Astrocyte (in vitro differentiated cells and primary cell): ENCODE measurements at places on chromosomes 7 and 10.

GRCh38 chr7:8435590-8436545 is 2.5 kb downstream of the NXPH1 start:
- DNase-seq = no peak

DNA sequence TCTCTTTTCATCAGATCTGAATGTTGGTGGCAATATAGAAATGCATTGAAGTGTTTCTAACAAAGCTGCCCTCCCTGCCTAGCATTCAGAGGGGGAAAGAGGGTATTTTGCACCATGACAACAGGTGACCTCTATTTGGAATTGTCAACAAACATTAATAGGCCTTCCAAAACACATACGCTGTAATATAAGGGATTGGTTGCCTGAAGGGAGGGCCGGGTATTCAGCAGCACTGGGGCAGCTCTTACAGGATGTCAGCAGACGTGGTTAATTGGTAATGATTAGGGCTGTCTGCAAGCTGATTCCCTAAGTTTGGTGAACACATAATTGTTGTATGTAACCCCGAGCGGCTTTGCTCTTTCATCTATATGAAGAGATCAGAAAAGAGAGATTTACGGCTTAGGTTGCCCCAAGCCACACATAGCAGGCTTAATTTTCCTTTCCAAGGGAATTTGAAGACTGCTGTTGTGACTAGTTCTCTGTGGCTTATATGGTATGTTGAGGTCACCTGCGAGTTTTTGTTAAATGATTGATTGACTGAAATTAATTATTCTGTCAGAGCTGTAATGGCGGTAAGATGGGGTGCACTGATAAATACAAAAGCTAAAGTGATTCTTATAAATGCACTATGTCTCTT is 759.3 kb downstream of the LRMDA start:
- DNase-seq = peak; percentile 15

- DNase-seq = no peak
These were observed 77.6 kb upstream of the UNC5B start for GRCh38 chr10:71134732-71135211.

- no peak for DNase-seq
These were observed 76.4 kb upstream of the STK17A start for GRCh38 chr7:43506460-43506859.

GRCh38 chr10:34522546-34522945 is 292.6 kb downstream of the PARD3 start:
- DNase-seq = no peak

DNA sequence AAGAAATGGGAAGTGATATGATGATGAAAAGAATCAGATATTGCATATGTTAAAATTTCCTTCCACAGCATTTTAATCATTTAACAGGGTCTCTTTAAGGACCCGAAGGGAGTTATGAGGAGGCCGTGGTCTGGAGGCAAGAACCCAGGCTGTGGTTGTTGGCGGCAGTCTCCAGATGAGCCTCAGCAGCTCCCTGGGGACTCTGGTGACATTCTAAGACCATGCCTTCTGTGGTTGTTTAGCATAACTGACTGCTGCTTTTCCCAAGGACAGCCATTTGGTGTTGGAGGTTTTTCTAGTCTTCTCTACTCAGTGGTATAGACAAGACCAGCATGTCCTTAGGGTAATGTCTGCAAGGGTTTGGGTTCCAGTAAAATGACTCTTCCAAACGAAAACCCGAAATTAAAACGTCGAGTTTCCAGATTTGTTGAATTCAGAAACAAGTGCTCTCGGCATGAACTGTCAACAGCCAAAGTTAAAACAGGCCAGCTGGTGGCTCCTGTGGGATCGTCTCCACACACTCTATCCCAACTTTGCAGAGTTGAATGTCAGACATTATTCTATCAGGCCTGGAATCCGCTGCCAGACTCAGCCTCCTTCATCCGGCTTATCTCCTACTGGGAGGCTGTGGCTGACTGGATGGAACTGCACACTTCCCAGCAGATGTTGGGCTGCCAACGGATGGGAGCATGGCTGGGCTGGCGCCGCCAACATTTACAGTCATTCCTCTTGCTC is 183.1 kb downstream of the TAX1BP1 start:
- no peak for DNase-seq

DNA sequence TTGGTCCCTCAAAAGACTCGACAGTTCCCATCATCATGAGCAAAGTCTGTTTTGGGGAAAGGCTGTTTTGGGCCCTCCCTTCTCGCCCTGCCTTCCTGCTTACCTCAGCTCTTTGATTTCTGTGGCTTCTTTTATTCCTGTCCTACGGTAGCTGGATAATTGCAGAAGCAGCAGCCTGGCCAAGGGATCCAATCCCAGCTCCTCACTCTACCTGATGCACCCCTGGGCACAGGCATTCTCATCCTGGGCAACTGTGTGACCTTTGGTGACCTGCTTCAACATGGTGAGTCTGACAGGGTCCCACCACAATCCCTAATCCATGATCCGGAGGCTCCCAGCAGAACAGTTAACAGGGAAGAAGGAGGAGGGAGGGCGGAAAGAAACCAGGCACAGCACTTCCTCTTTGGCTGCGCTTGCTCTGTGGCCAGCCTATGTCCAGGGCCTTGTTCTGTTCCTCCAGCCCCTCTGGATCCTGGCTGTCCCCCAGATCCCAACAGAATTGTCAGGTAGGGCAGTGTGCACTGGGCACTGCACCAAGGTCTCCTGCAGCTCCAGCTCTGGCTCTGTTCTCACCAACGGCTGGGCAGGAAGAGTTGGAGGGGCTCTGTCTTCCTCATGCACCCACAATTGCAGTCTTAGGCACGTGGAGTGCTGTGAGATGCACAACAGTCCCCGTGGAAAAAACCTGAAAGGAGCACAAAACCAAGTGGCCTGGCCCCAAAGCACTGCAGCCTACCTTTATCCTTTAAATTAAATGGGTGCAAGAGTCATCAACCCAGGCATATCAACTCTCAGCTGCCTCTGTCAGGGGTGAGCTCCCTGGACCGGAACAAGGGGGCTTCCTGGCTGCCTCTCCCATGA is 144.4 kb downstream of the PTPN20 start:
- DNase-seq = no peak

GRCh38 chr10:13536674-13537366 is 8.0 kb upstream of the BEND7 start:
- DNase-seq = peak; percentile 18

- no peak for DNase-seq
These were observed 91.0 kb upstream of the PDCD4 start for GRCh38 chr10:110780704-110781103.

GRCh38 chr7:6436385-6436685 is 11.4 kb downstream of the DAGLB start:
- DNase-seq = no peak

DNA sequence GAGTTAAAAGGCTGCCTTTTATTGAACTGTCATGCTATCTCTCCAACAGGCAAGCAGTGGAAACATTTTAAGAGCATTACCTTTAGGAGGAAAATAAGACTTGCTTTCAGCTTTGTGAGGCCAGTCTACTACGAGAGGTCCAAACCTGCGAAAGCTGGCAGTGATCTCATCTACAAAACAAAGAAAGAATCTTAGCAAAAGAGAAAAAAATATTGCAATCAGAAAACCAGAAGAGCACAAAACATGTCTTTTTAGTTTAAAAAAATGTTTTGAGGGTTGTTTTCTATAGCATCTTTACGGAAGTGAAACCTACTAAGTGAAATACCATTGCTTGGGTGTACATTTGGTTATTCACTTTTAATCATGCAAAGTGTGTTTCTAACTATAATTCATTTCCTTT is 147.9 kb downstream of the CPEB3 start:
- no peak for DNase-seq

GRCh38 chr10:123150986-123151736 is 3.0 kb upstream of the BUB3 start:
- DNase-seq = no peak

DNA sequence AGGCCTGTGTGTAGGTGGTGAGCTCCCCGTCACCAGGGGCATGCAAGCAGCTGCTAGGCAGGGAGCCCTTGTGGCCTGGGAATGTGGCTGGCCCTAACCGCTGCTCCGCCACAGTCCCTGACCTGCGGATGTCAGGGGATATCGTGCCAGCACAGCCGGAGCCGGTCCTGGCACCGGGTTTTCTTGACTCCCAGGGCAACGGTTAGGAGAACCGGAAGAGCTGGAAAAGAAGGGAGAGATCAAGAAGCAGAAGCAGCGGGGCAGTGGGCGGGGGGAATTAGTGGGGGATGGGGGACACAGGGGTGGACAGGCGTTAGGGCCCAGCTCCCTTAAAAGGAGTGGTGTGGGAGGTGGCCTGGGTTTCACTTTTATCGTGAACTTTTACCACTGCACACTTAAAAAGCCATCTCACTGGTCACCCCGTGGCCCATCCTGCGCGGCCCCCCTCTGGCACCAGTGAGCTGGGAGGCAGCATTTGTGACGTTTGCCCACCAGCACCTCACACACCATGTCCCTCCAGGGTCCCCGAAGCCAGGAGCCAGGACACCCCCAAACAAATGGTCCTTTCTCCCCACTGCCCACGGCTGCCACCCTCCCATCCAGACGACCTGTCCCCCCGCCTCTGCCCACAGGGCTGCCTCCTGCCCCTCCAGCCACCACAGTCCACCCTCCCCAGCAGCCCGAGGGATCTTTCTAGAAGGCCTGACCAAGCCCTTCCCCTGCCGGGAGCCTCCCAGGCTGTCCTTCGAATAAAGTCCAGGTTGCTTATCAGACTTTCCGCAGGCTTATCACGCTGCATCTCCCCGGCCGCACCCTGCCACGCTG is 1.8 kb upstream of the MICALL2 start:
- DNase-seq = peak; percentile 32

DNA sequence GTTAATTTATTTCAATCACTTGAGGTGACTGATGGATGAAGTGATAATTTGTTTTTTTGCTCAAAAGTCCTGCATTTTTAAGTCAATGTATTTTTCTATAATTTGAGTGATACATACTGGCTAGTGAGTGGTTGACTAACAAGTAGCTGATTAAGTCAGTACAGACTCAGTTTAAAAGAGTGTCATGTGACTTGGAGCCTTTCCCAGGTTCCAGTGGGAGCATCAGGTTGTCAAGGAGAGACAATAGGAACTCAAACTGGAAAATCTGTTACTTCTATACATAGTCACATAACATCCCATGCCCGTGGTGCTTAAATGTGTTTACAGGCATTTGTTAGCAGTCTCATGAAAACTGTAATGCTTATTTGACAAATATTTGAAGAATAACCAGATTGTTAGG is 154.7 kb downstream of the ANK3 start:
- peak; percentile 65 for DNase-seq

DNA sequence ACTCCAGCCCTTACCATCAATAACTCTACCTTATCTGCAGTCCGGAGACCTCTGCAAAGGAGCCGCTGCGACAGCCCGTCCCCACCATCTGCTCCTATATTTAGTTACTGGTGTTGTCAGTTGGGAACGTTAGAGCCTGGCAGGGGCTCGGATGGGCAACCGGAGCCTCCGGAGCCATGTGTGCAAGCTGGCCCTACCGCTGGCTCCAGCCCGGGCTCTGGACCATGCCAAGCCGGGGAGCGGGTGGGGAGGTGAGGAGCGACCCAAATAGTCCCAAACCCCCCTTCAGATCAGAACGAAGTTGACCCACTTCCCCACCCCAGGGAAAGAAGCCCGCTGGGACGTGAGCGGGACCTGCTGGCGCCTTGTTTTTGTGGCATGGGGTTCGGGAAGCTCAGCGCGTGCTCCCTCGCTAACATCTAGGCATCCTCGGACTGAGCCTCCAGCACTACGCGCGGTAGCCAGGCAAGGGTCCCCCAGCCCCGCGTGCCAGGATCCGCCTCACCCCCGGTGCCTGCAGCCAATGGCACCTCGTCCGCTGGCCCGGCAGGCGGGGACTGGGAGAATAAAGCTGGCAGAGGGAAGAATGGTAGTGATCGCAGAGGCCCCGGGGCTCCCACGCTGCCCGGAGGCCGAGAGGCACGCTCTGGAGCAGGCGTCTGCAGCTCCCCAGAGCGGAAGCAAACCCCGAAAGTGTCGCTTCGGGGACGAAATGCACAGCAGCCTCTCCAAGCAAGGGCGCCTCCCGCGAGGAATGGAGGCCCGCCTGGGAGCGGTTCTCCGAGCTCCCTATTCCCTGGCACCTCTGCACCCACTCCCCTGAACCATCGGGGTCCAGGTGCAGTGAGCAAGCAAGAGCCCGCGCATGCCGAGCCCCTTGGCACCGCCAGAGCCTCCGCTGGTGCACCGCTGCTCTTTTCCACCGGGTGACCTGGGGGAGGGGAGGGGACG is 679 bp downstream of the LRRC20 start:
- DNase-seq = peak; percentile 7

DNA sequence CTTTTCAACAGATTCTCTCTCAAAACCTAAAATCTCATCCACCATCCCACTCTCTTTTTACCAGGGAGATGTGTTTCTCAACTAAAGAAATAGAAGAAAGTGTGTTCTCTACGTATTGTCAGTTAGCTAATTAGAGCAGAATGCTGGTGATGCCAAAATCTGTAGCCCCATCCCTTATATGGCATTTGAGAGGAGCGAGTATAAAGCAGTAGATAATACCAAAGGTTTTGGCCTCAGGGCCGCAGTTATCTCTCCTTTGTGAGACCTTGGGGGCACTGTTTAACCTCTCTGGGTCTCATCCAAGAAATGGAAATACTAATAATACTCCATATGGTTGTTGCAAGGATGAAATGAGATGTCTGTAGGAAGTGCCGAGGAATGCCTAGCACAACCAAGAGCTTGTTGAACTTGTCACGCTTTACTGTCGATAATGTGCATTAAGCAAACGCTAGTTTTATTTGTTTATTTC is 456 bp upstream of the DLD start:
- no peak for DNase-seq

GRCh38 chr7:98760201-98760651 is 109.6 kb downstream of the TMEM130 start:
- DNase-seq = peak; percentile 73
